Bronchial epithelial cell (primary cell): ENCODE measurements at places on chromosomes 3 and 15.
A peak's percentile ranks its signal among the peaks of the same experiment; 100 is the strongest.

- no peak for DNase-seq
Observed at GRCh38 chr3:46271209-46271745, 29.0 kb downstream of the CCR3 start.

GRCh38 chr15:39025321-39025720 is 460.7 kb upstream of the RASGRP1 start:
- DNase-seq, result no peak

DNA sequence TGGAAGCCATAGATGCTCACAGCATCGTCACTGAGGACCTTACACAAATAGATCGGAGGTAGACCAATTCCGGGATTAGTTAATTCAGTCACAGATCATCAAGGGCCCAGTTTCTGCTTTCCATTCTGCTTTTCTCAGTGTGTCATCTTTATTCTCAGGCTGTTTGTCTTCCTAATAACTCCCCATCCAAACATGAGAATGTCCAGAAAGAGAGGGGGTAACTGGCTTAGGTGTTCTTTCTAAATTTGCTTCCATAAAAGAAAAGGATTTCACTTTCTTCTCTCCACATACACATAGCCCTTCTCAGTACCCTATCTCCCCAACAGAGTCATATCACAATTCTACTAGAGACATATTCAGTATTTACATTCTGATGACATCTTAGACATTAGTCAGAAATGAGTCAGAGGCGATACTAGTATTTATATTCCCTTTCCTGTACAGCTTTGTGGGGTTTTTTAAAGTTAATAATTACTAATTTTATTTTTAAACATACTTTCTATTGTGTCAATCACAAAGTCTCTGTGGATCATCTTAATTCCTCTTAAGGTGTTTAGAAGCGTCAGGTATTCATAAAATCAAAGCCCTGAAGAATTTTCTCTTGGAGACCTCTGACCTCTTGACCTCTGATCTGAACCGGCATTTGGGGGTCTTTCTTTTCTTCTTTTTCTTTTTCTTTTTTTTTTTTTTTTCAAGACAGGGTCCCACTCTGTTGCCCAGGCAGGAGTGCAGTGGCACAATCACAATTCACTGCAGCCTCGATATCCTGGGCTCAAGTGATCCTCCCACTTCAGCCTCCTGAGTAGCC is 24.3 kb upstream of the IL12A start:
- peak; percentile 91 for DNase-seq

- DNase-seq, result no peak
Observed at GRCh38 chr3:16801698-16802097, 83.1 kb upstream of the PLCL2 start.

DNA sequence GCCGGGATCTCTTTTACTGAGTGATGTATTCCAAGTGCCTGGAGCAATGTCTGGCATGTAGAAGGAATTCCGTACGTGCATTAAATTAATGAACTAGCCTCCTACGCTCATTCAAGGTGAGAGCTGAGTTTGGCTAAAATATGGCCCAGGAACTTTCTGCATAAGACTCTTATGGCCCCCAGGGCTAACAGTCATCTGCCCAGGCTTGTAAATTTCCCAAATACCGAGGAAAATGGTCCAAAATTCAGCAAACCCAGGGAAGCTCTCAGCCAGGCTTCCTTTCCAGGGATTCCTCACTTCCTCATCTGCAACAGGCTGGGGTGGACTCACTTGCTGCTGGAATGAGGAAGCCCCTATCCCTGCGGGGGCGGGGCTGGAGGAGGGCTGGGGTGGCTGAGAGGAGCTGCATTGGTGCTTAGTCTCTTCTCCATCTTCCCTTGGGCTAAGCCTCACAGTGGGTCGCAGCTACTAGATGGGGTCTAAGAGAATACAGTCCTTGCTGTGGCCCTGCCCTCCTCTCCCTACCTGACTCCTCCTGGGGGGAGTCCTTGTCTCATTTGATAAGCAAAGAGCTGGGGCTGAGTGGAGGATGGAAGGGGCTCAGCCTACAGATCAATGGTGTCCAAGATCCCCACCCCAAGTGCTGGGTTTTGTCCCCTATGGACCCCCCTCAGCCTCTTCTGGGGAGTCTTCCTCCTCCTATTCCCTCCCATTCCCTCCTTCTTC is 28.5 kb upstream of the APOD start:
- DNase-seq, result no peak

DNA sequence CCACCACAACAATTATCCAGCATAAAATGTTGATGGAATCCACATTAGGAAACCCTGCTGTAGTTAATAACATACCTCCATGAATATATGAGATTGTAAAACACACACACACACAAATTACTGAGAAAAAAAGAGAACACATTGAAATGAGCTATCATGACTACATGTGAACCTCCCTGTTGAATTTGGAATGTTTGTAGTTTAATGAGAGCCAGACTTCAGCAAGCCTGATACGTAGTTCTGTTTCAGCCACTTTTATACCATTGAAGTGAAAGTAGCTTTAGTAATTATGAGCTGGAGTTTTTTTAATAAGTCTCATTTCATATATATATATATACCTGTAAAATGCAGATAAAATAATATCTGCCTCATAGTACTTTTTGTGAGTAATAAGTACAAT is 1146.4 kb downstream of the NAALADL2 start:
- DNase-seq, result no peak
